MCF 10A (cell line): ENCODE measurements at places on chromosomes 6 and 20. TPM values are rescaled to one million over a fixed set of nuclear protein-coding genes. Genes with fewer than 3 reads are reported as not detected.

DNA sequence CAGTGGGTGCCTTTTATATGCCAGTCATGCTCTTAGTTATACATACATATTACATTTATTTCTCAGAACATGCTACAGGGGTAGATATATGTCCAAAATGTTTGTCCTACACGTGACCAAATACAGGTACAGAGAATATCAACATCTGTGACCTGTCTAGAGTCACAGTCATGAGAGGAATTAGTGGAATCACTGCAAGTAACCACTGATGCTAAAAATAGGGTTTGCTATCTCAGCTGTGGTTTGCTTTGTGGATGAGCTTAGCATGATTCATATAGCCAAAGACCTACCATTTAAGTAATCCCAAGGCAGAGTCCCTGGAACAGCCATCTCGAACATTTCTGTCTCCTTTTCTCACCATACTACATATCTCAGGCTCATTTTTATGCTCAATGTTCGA is 32.3 kb downstream of the GSTA3 start:
- DNase-seq = peak; percentile 61
- peaks cover 14% of the 10 kb centered on the region for H3K4me1 ChIP-seq
- peaks cover 46% of the 10 kb centered on the region for H3K27me3 ChIP-seq
- H3K27ac ChIP-seq = no peak overlapping the region

- H3K4me1 ChIP-seq = no peaks in the 10 kb centered on the region
- no peaks in the 10 kb centered on the region for H3K27me3 ChIP-seq
- H3K36me3 ChIP-seq = no peaks in the 10 kb centered on the region
- H3K27ac ChIP-seq = no peak overlapping the region
Observed at GRCh38 chr20:9454791-9455190, 59.6 kb upstream of the LAMP5 start.

DNA sequence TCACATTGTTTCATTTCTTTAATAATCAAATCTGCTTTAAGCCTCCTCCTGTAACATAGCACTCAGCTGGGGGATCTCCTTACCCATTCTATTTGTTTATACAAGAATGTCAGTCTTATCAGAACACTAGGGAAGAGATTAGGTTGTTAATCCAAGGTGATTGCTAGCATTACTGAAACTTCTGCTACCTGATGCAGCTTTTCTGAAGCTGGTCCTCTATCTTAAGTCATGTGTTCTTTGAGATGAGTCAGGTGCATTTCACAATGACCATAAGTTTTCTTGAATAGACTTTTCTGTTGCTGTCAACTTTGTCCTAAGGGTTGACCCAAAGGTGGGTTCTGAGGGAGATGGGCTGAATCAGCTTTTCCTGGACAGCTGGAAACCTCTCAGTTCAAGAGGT is 60.7 kb upstream of the SYNCRIP start:
- H3K36me3 ChIP-seq = no peaks in the 10 kb centered on the region
- H3K27me3 ChIP-seq = peaks cover 12% of the 10 kb centered on the region
- no peak overlapping the region for H3K27ac ChIP-seq
- no peaks in the 10 kb centered on the region for H3K4me1 ChIP-seq
- no peak overlapping the region for H3K4me3 ChIP-seq

DNA sequence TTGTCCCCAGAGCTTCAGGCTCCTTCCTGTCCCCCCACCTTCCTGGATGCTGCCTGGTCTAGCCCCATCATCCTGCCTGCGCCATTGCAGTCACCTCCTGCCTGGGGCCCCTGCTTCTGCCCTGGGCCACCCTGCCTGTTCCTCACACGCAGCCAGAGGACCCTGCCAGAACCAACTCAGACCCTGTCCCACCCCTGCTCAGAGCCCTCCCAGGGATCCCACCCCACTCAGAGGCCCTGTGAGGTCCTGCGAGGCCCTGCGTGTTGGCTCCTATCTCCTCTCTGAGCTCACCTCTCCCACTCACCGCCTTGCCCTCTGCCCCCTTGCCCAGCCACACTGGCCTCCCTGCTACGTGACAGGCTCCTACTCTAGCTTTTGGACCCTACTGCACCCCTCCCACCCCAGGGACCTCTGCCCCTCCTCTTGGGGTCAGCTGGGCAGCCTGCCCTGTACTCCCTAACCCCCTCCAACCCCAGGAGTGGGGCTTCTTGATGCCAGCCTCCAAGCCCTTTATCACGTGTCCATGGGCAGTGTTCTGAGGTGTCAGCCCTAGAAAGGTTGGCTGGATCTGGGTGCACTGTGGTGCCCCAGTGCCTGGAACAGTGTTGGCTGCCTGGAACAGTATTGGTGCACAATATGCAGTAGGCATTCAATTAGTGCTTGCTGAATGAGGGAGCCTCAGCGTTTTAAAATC is 68.3 kb downstream of the CEBPB start:
- no peak for DNase-seq
- no peaks in the 10 kb centered on the region for H3K27me3 ChIP-seq
- peaks cover 27% of the 10 kb centered on the region for H3K4me1 ChIP-seq
- H3K4me3 ChIP-seq = no peak overlapping the region
- no peak overlapping the region for H3K27ac ChIP-seq

GRCh38 chr6:106702451-106703110 is 73.2 kb downstream of the QRSL1 start:
- H3K4me1 ChIP-seq = no peaks in the 10 kb centered on the region
- no peaks in the 10 kb centered on the region for H3K27me3 ChIP-seq
- no peak for DNase-seq
- no peak overlapping the region for H3K27ac ChIP-seq
- no peak overlapping the region for H3K4me3 ChIP-seq

FNDC1 gene
- total RNA-seq = not detected in 2 replicates

ZNF165 gene
- 7.1 and 10.8 TPM in 2 replicates for total RNA-seq
